CD4-positive, alpha-beta T cell treated with Interferon gamma for 1 hour (primary cell): ENCODE measurements at places on chromosomes 1 and 21.

DNA sequence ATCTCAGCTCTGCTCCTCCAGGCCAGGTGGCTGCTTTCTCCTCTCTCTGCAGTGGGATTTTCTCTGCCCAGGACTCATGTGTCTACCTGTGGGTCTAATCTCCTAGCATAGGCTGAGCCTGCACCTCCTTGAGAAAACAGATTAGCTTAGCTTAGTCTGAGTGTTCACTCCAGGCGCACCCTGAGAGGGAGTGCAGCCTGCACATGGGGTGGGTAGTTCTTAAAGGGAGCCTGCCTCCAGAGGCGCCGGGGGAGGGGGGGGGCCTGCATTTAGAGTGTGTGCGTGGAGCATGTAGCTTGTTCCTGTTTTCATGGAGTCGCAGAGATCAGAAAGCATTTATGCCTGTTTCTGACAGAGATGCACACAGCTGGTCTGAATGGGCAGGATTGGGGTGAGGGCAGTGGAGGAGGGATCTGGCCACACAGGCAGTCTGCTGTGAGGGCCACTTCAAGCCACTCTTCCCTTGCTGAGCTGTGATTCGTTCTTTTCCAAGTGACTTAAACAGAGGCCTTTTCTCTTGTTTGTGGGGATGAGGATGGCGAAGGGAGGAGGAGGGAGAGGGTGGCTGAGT lies 45.2 kb downstream of the GALNT2 start:
- no peak for DNase-seq

GRCh38 chr1:160168016-160168415 lies 16.6 kb downstream of the ATP1A4 start:
- DNase-seq, result no peak

GRCh38 chr1:179748772-179749171 lies 5.7 kb downstream of the FAM163A start:
- no peak for DNase-seq

DNA sequence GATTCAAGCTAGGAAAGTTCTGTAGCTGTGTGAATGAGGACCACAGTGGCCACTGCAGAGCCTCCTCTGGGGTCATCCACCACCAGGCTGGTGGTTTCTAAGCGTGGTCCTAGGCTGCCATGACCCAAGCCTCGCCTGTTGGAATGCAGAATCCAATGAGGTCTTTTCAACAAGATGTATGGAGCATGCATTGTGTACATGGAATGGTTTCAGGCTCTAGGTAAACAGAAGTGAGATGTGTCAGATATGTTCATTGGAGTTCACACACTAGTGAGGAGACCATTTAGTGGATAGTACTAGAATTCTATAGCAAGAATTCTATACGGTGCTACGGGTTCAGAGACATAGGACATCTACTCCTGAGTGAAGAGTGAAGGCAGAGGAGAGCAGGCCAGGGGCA lies 10.7 kb downstream of the RNU5D-1 start:
- no peak for DNase-seq

DNA sequence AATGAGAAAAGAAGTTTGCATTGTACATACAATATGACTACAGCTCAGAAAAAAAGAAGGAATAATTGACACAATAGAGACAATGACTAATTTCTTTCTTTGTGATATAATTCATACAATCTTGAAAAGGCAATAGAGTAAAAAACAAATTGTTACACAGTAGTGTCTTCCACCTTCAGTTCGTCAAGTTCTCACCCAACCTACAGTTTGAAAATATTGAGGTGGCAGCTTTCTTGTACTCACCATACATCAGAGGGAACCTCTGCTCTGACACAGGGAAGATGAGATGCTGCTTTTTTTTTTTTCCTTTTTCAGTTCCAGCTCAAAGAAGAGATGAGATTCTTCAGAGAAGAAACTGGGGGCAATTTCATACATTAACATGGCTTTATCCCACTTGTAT lies 173.2 kb downstream of the ATP6V1G3 start:
- DNase-seq, result no peak

DNA sequence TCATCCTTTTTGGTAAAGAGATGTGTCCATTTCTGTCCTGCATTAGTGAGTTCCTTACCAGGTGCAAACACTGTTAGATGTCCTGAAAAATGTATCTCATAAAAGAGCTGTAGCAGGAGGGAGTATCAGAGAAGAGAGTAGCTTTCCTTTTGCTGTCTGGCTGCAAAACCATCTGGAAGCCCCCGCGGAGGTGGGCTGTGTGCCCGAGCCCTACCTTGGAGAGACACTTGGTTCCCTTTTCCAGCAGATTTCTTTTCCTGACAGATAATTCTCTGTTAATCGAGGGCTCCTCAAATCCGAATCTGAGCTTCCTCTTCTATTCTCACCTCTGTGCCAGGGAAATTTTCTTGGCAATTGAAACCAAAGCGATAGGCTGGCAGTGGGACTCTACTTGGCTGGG lies 53.0 kb downstream of the KIF26B start:
- DNase-seq, result no peak

GRCh38 chr1:55541296-55541695 lies 326.1 kb upstream of the USP24 start:
- DNase-seq, result no peak

DNA sequence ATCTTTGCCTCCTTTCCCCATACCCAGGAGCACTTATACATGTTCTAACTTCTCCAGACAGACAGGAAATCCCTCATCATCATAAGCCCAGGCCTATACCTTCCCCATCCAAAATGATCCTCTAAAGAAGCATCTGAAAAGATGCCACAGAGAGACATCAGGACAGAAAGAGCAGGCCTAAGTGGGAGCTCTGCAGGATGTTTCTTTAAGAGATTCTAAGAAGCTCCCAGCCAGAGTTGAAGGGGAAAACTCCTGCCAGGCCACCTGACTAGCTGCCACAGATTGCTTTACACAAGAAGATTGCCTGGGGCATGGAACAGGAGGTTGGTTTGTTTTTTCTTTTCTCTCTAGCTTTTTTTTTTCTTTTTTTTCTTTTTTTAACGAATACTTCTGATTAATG lies 275.8 kb downstream of the VAV3 start:
- DNase-seq, result no peak

DNA sequence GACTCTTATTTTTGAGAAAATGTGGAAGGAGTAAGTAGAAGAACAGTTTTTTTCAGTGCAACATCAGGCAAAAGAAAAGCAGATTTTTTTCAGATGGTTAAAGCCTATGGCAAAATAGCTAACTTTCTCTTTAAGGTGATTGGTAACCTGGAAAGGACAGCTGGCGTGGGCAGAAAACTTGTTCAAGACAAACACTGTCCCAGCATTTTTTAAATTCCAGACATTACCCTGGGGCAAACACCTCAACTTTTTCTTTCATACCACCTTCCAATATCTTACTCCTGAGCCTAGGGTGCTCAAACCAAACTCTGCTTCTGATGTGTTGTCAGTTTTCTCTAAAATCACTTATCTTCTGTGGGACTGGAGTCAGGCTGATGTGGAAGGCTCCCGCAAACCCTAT lies 2.7 kb upstream of the LEPR start:
- no peak for DNase-seq

- DNase-seq, result peak; percentile 77
These were observed 106.4 kb downstream of the TBX19 start for GRCh38 chr1:168386949-168387586.

DNA sequence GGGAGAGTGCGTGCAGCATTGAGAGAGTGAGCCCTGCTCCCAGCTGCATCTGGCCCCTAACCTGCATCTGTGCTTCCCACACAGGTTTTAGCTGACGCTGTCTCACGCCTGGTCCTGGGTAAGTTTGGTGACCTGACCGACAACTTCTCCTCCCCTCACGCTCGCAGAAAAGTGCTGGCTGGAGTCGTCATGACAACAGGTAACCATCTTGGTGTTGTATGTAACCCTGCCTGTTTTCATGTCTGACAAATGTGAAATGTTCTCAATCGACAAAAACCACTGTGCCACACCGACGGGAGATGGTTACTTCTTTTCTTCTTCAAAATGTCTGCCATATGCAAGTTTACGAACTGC lies 105.8 kb downstream of the ADARB1 start:
- no peak for DNase-seq

DNA sequence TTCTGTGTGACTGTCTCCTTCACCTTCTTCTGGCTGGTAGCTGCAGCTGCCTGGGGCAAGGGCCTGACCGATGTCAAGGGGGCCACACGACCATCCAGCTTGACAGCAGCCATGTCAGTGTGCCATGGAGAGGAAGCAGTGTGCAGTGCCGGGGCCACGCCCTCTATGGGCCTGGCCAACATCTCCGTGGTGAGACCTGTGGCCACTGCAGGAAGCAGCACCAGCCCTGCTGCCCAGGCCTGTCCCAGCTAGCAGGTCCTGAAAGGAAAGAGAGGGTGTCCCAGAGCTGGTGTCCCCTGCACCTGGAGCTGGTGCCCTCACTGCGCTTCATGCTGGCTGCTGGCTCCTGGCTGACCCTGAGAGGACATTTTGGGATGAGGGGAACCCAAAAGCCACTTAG lies 5.9 kb upstream of the ATXN7L2 start:
- DNase-seq, result no peak

GRCh38 chr1:2598329-2598931 lies 11.9 kb downstream of the PRXL2B start:
- no peak for DNase-seq

DNA sequence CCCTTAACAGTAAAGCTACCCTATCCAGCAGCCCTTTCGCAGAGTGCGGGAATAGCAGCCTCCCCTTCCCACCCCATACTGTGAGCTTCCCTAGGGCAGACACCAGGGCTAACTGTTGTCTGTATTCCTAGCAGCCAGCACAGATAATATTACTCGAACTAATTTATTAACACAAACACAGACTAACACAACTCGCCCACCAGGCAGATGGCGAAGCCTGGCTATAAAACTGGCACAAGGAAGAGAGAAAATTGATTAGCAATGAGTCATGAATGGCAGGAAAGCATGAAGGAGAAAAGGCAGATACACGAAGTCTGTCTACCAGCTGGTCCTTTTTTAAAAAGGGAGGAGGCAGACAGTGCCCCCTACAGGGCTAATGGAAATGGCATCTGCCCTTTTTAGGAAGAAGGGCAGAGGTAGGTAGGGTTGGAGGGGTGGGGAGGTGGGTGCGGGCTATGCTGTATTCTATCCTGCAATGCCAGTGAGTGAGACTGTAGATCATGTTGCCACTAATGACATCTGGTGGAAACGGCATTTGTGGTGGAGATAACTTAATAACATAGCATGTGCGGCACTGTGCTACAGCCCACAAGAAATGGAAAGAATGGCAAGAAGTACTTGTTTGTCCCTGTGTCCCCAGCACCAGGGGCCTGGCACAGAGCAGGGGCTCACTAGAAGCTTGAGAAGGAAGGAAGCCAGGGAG lies 30.6 kb upstream of the CTPS1 start:
- DNase-seq, result peak; percentile 16

DNA sequence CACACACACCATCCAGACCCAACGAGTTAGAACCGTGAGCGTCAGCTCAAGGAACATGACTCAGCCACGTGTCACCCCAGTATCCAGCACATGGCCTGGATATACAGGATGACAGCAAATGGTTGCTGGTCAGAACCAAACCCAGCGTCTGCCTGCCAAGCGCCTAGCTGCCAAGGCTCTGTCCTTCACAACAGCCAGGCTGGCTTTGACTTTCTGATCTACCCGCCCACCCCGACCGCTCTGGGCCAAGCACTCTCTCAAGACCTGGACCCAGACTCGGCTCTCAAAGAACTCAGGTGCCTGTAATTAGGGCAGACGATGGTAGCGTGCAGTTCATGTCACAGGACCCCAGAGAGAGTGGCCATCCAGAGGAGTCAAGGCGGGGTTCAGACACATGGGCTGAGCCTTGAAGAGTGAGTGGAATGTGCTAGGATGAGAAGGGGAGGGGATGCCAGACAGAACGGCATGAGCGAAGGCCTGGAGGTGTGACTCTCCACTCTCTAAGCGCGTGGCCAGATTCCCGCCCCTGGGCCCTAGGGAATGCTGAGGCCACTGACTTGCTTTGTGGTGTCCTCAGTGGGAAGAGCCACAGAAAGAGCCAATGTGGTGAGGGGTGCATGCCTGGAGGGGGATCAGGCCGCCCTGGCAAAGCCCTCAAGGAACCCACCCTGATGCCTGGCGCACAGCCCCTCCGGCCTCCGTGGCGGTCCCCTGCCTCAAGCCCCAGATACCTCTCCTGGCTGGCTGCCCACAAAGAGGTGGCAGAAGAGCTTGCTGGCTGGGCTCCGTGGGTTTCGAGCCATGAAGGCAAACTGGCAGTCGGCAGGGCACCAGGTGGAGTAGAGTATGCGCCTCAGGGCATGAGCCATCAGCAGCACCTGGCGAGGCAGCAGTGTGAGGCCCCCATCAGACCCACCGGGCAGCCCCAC lies 7.0 kb downstream of the SH2D5 start:
- no peak for DNase-seq

- no peak for DNase-seq
These were observed 31.4 kb downstream of the STXBP3 start for GRCh38 chr1:108777839-108778238.

GRCh38 chr1:71695821-71696220 lies 586.5 kb downstream of the NEGR1 start:
- DNase-seq, result no peak

DNA sequence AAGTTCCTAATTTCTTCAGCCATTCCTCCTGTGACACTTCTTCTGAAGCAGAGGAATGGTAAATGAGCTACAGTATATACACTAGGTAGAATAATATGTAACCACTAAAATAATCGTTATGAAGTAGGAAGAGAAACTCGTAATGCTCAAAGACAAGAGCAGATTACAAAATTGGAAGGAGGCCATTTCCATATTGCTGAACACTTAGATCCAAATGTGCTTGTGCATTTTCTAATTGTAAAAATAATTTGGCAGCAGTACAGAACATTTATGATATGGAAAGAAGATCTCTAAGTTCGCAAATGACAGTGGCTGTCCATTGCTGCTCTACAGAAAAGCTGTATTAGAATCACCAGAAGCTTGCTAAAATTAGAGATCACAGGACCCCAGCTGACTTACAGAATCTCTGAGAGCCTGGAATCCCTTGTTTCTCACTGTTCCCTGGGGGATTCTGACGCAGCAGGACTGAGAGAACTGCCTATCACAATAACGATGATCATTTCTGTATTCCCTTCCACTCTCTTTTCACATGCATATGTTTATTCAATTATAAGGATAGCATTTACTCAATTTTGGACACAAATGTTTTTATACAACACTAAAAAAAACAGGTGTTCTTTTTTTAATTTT lies 242.1 kb downstream of the OMA1 start:
- no peak for DNase-seq

GRCh38 chr1:43912607-43913006 lies 21.0 kb upstream of the ARTN start:
- DNase-seq, result no peak

DNA sequence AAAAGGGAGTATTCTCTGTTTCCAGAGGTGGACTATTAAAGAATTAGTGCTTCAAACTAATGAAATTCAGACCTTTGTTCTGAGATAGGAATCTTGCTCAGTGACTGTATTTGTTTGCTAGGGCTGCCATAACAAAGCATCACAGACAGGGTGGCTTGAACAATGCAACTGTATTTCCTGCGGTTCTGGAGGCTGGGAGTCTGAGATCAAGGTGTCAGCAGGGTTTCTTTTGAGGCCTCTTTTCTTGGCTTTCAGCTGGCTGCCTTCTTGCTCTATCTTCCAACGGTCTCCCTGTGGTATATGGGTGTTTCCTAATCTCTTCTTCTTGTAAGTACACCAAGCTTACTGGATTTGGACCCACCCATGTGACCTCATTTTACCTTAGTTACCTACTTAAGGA lies 264.6 kb upstream of the PROX1 start:
- DNase-seq, result no peak

- no peak for DNase-seq
These were observed 33.0 kb upstream of the IL20 start for GRCh38 chr1:206832352-206832880.

- DNase-seq, result no peak
These were observed 66.2 kb downstream of the TEX35 start for GRCh38 chr1:178579095-178579494.

- DNase-seq, result no peak
These were observed 133.4 kb downstream of the CASZ1 start for GRCh38 chr1:10662824-10663677.

- DNase-seq, result no peak
These were observed 12.4 kb downstream of the ATP1A2 start for GRCh38 chr1:160127865-160128523.
